EL (cell line): ENCODE measurements at places on chromosomes 1 and 21.
A peak's percentile ranks its signal among the peaks of the same experiment; 100 is the strongest.

GRCh38 chr21:43697758-43698643, 20.9 kb upstream of the PDXK start:
- DNase-seq = no peak

- no peak for DNase-seq
Measured at GRCh38 chr1:101278845-101279244, 42.0 kb downstream of the S1PR1 start.

DNA sequence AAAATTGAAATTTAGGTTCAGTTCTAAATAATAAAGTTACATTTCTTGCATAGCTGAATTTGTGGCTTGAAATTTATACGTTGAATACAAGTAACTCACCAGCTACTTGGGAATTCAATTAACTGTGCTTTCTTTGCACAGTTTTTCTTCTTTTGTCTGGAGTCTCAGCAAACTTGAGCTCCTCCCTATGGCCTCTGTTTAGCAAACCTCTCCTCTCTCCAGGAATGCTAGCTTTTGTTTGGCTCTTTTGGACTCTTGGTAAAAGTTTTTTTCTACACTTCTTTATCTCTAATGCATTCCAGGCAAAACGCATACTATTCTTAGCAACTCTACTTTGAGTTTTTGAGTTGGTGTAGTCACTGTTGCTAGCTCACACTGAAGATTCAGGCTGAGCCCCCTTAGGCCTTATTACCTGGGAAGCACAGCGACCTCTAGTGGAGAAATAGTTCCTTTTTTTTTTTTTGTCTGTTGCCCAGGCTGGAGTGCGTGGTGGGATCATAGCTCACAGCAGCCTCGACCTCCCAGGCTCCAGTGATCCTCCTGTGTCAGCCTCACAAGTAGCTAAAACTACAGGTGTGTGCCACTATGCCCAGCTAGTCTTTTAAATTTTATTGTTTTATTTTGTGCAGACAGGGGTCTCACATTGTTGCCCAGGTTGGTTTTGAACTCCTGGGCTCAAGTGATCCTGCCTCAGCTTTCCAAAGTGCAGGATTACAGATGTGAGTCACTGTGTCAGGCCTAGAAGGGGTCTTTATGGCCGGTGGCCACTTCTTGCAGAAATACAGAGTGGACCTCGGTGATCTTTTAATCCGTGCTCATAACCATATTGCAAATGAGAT, 61.7 kb downstream of the CASQ2 start:
- DNase-seq = peak; percentile 47

DNA sequence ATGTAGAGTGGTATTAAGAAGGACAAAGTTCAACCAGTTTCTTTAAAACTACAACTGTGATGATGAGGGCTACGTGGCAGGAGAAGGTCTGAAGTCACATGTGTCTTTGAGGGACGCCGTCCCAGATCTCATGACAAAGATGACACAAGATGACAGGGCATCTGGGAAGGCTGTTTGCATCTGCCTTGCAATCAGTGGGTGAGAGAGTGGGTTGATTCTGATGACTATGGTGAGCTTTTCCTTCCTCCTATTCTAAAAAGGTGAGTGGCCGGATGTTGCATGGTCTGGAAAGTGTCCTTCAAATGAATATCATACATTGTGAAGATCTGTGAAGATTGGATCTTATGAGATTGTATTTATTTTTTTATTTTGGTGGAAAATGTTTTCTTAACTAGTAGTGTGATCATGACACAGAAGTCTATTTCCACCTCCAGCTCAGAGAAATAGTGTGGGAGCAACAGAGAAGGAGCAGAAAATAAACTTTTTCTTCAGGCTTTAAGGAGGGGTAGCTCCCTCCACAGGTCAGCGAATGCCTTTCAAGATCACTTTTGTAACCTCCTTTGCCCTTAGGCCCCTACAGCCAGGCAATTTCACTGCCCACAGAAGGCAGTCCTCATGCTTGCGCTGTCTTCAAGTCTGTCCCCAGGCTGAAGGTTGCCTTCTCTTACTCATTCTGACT, 76.0 kb upstream of the ATF3 start:
- DNase-seq = no peak

DNA sequence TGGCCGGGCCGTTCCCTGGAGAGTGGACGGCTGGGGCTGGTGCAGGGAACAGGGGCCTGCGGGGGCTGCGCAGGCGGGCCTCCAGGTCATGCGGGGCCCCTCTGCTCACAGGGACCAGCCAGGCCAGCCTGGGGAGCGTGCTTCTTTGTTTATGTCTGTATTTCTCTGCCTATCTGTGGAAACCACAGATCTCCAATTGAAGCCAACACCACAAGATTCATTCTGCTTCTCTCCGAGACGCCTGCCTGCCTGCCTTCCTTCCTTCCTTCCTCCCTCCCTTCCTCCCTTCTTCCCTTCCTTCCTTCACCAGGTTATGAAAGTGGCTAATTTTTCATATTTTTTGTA, 39.9 kb upstream of the HMGN1 start:
- DNase-seq = no peak
